ENCODE measurements at places on chromosomes 13 and 19.

- DNase-seq: peak; percentile 66
Measured at GRCh38 chr13:65926750-65927171, 1303.4 kb downstream of the PCDH9 start.

- DNase-seq: no peak
Measured at GRCh38 chr13:61765181-61765742, 349.6 kb upstream of the PCDH20 start.

DNA sequence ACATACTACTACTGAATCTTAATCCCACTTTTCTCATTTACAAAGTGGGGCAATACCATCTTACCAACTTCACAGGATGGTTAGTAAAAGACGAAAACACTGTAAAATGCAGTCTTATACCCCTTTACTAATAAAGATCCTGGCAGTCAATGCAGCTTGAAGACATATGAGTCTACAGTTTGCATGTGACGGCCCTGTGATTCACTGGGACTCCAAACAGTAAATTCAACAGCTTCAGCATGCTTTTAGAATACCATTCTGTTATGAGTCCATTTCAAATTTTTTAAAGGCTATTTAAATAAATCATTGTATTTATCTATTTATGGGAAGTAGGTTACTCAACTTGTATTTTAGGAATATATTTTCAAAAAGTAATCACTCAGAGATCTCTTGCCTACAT is 629.1 kb downstream of the LIG4 start:
- DNase-seq: no peak

- DNase-seq: no peak
Measured at GRCh38 chr19:19610376-19611202, 7.9 kb downstream of the PBX4 start.

DNA sequence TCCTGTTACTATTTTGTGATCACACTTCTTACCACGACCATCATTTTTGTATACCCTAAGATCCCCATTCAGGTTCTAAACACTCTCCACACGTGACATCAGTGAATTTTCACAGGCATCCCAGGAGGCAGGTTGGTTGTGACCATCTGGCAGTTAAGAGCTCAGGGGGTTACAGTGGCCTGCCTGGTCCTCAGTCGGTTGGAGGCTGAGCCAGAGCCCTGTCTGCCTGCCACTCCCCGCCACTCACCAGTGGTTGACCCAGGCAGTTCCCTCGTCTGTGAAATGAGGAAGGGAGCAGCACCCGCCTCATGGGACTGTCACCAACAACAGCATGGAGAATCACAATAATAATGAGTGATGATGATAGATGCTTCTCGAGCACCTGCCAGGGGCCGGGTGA is 36.4 kb upstream of the EHD2 start:
- DNase-seq: no peak

- no peak for DNase-seq
Measured at GRCh38 chr13:109647053-109647452, 139.3 kb downstream of the IRS2 start.

GRCh38 chr19:45615795-45616703 is 14.0 kb upstream of the GPR4 start:
- DNase-seq: no peak

DNA sequence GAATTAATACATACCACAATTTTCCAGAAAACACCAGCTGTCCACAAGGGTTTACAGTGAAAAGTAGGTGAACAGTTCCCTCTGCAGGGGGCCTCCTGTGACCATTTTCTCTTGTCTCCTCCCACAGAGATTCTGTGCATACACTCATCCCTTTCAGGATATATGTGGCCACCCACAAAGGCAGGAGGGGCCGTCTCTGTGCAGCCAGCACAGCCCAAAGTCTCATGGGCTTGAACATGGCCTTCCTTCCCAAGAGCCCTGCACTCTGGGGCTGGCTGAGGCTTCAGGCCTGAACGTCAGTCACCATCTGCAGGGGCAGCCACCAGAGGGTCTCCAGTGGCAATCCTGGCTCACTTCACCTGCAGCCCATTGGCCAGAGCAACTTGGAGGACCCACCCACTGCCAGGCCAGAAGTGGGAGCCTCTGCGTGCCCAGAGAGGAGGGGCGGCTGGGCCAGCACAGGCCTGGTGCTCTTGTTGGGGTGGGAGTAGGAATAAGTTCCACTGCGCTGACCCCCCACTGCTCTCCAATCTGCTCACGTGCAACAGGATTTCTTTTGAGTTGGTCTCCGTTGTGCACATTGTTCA is 25.1 kb downstream of the TMEM161A start:
- no peak for DNase-seq

GRCh38 chr13:99990126-99990977 is 8.8 kb downstream of the ZIC2 start:
- no peak for DNase-seq

- DNase-seq: no peak
Measured at GRCh38 chr19:41708481-41708880, at the start of gene CEACAM5. CEACAM5 (plus strand) TSS chr19:41708626; CDS start chr19:41708732, 106 bp downstream.

DNA sequence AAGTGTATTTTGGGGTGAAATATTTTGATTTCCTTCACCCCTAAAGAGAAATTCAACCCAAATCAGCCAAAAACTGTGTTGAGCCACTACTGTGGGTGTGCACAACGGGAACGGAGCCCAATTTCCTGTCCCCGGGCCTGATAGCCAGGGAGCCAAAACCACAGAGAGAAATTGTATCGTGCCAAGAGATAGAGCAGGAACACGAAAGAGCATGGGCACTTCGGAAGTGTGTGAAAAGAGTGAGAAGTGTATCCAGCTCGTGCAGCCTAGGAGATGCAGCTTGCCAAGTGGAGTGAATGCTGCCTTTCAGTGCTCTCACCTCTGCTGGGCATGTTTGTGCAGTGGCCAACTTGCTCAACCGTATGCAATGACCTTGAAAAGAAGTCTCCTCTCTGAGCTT is 19.4 kb upstream of the PLEKHF1 start:
- no peak for DNase-seq

GRCh38 chr19:17205237-17206140 is 9.7 kb upstream of the USE1 start:
- peak; percentile 56 for DNase-seq

DNA sequence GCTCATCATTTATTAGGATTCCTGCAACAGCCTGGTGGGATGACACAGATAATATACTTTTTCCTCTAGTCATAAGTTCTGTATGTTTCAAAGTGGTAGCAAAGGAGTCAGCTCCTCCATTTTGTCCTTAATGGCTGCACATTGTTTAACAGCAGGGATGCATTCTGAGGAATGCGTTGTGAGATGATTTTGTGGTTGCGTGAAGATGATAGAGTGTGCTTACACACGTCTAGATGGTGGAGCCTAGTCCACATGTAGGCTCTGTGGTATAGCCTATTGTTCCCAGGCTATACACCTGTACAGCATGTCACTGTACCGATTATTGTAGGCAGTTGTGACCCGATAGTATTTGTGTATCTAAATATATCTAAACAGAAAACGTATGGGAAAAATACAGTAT is 4.6 kb downstream of the SMARCA4 start:
- DNase-seq: no peak

DNA sequence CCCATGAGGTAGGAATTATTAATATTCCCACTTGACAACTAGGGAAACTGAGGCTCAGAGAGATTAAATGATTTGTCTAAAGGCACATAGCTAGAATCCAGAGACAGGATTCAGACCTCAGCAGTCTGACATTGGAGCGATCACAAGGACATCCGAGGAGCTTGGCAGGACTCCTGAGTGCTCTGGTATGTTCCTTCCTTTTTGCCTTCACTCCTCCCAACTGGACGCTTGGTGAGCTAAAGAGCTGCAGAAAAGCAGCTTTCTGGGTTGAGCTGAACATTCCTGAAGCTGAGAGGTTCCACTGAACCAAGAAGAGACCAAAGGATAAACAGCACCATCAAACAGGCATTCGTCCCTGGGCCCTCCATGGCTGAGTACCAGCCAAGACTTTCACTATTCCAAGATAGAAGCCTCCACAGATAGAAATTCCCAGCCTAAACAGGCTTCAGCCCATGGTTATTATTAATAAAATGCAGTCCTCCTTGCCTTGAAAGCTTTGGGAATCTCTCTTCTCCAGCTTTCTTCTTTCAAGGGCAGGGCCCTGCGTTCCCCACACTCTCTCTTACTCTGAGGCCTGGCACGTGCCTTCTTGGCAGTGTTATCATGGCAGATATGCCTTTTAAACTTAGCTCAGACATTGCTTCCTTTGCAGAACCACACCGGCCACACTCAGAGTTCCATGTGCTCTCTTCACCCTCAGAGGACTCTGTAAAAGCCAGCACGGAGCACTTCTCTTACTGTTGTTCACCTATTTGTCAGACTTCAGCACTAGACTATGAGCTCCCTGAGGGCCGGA is 97.1 kb downstream of the CYSLTR2 start:
- DNase-seq: no peak

DNA sequence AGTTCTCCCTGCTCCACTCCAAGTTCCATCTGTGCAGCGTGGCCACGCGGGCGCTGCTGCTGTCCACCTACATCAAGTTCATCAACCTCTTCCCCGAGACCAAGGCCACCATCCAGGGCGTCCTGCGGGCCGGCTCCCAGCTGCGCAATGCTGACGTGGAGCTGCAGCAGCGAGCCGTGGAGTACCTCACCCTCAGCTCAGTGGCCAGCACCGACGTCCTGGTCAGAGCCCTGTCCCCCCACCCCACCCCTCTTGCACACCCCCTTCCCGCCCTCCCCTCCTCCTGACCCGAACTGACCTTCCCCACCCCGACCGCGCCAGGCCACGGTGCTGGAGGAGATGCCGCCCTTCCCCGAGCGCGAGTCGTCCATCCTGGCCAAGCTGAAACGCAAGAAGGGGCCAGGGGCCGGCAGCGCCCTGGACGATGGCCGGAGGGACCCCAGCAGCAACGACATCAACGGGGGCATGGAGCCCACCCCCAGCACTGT is 11.6 kb downstream of the FUZ start:
- no peak for DNase-seq

DNA sequence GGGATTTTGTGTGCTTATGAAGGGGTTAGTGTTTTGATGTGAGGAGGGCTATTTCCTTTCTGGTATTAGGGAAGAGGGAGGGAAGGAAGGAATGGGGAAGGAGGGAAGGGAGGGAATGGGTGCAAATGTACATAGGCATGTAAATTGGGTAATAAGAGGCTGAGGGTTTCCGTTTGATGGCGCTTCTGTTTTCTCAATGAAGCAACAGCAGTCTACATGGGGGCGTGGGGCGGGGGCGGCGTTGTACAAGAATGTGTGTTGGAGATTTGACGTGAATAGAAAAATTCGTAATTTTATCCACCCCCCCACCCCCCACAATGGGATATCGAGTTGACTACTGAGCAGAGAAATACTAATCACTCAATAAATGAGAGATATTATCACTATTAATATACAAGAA is 52.5 kb downstream of the PDS5B start:
- DNase-seq: no peak

DNA sequence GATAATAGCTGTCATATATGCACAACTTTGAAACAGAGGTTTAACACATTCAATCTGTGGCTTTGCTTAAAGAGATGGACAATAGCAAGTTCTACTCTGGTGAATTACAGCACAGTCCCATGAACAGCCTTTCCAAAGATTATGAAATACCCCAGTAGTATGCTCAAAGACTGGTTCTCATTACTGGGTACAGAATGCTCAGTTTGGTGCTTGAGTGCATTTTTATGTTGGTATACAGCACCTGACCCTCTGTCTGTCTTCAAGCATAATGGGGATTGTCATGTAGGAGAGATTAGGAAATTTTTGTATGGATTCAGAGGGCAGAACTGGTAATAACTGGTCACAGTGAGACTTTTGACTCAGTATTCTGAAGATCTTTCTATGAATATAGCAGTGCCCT is 7.6 kb downstream of the LMO7 start:
- no peak for DNase-seq

GRCh38 chr19:14053500-14053899 is 8.4 kb downstream of the PALM3 start:
- DNase-seq: no peak

- DNase-seq: no peak
Measured at GRCh38 chr13:64591971-64592370, 2638.2 kb downstream of the PCDH9 start.

All from NCI-H1092 (cell line).